Stimulated activated CD4-positive, alpha-beta T cell treated with anti-CD3 and anti-CD28 coated beads, Interleukin-12 subunit alpha, Interleukin-12 subunit beta, amount 100 ng/mL, for 48 hours (primary cell): ENCODE measurements at places on chromosomes 1 and 21.

GRCh38 chr1:11078631-11079030 is 18.8 kb upstream of the SRM start:
- DNase-seq: no peak

DNA sequence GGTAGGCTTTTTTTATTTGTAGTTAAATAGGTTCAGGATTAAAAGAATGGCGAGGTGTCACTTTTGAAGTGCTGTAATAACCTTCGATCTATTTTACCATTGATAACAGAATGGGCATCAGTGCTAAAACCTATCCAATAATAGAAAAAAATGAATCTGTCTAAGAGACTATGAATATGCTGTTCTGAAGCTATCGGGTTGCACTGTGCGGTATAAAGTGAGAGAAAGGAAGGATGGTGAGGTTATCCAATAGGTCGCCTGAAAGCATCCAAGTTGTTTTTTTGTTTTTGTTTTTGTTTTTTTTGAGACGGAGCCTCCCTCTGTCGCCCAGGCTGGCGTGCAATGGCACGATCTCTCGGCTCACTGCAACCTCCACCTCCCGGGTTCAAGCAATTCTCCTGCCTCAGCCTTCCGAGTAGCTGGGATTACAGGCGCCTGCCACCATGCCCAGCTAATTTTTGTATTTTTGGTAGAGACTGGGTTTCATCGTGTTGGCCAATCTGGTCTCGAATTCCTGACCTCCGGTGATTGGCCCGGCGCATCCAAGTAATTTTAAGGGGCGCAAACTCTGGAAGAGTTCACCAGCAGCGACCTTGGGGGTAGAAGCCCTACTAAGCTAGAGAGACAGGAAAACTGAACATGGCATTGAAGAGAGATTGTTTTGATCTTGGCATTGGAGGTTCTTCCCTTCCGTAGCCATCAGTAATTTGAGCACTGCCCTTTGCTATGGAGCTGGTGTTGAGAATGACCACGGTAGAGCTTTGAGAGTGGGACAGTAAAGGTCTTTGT is 8.7 kb upstream of the MDM4 start:
- no peak for DNase-seq

DNA sequence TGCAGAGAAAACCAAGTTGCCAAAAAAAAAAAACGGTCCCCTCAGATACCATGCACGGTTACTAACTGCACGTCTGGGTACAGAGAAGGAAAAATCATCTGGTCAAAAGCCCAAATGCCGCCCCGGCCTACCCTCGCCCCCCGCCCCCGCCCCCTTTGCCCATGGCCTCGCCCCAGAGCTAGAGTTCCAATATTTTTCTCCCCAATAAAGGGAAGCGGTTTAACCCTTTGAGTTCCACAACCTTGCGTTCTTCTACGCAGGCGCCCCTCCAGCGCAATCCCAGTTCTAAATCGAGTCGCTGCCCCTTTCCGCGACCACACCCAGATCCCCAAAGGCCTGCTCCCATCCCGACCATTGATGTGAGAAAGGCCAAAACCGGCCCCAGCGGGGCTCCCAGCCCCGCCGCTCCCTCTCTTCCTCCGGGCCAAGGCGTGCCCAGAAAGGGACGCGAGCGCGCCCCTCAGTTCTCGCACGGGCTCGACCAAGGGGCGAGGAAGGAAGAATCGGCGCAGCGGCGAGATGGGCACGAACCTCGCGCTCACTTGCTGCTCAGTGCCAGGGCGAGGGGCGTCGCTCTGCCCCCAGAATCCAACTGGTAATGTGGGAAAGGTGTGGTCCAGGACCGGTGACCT is 797 bp downstream of the WDR47 start:
- no peak for DNase-seq

- DNase-seq: no peak
Measured at GRCh38 chr1:48979940-48980339, 203.2 kb upstream of the BEND5 start.

DNA sequence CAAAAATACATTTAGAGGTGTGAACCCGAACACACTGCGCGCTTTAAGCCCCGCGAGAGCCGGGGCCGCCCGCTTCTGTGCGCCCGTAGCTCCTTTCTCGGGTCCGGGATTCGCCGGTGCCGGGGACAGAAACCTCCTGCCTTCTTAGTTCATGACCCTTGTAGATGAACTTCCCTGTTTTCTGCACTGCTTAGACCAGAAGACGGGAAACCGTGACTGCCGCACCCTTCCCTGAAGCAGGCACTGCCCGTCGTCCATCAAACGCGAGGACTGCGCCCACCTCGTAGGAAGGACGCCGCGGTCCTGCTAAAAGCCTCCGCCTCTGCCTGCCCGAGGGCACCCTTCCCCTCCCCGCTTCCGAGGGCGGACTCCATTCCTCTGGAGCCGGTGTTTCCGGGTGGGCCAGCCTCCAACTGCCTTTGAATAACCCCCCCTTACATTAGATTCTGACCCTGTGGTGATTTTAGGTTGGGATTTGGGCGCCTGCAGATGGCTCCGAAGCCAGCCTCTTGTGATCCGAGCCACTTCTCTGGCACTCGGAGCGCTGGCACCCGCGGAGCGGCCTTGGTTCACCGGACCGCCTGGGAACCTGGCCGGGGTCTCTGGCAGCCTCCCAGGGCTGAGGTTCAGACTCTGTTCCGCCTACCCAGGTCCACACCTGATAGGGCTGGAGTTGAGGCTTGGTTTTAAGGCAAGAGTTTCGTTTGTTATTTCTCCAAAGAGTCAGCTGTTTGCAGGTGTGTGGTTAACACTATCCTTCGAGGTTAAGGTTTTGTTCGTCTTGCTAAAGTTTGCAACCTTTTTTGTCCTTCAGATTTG is 1.2 kb upstream of the PTTG1IP start:
- no peak for DNase-seq

GRCh38 chr1:177589166-177589565 is 380.7 kb downstream of the SEC16B start:
- no peak for DNase-seq
